Cerebellum (tissue), 4 donors: ENCODE measurements at places on chromosomes 5 and 9. TPM values are rescaled to one million over a fixed set of nuclear protein-coding genes. Genes with fewer than 3 reads are reported as not detected.

C1QTNF2 gene
- 2.3 TPM for total RNA-seq

DNA sequence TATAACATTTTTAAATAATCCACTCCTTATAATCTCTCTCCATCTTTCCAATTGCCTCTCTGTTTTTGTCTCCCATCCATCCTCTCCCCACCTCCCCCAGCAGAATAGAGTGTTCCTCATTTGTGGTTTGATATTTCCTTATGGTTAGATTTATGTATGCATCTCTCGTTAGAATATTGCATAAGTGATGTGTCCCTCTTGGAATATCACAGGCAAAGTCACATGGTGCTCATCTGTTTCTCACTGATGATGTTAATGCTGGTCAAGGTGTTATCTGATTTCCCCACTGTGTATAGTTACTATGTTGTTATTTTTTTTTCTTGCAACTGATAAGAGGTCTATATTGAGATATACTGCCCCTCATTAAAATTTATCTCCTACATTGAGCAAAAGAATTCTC, 3.1 kb upstream of the LRRC70 start:
- no peak for DNase-seq

- no peak for DNase-seq
Observed at GRCh38 chr9:123940721-123941523, 11.0 kb upstream of the DENND1A start.

DNA sequence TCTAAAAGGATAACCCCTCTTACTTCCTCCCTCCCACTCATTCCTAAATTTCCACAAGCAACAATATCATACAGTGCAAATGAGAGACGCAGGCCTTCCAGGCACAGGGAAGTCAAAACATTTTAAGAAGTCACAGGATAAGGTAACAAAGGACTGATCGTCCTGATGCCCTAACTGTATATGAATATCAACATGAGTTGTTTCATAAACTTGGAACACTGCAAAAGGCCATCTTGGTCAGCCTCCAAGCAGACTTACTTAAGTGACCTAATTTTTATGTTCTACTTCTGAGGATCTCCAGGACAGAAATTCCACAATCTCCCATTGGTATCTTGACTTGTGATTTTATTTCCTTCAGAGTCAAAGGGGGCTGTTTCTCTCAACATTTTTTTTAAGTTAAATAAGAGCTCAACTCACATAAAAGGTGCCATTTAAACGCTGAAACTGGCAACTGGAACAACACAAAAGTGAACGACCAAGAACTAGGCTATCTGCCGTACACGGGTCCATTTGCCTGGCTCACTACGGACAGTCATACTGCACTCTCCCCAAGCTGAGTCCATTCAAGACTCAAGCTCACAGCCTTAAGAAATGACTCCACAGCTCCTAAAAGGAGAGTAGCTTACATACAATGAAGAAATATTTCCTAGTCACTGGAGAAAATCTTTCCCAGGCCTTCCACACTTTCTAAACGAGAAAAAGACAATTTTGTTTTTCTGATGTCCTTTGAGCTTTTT, 71.3 kb downstream of the LHFPL2 start:
- no peak for DNase-seq

DNA sequence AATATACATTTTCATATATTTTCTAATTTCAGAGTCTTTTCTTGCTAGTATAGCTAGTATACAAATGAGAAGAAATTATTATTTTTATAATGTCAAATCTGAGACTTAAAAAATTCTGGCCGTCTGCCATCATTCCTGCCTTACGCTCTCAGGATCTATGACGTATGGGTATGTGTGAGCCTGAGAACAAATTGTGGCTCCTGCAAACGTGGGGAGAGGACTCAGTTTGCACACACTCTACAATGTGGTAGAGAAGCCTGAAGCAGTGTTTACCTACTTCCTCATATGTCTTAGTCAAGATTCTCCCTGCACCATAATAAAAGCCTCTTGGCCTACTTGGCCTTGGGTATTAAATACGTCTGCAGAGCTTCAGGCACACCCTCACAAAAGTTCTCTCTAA, 825.4 kb downstream of the SEMA5A start:
- DNase-seq, result no peak

GRCh38 chr9:75941066-75941465, 50.6 kb downstream of the PCSK5 start:
- DNase-seq, result no peak

DNA sequence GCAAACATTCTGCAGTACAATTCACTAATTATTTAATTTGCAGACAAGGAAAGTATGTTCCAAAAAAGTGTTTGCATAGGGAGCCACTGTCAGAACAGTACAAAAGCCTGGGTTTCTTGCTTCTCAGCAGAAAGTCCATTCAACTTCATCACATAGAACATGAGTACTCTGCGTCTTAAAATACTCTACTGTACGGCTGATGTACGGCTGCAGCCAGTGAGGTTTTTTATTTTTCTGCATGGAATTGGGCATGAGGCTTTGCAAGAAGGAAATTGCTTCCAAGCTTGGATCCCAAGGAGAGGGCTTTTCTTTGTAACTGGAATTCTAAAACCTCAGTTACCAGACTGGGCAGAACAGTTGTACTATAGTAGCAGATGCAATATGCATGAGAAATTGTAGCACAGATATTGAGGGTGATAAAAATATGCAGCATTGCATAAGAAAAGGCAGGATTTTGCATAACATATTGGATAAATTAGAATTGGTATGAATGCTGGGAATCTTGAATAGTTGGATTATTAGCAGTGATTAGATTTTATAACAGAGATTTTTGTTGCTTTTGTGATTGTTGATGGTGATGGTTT, 178.1 kb upstream of the CDH9 start:
- DNase-seq, result no peak

C9orf153 gene
- 1.6 TPM for total RNA-seq

AUH gene
- total RNA-seq, result 34.4 TPM

DNA sequence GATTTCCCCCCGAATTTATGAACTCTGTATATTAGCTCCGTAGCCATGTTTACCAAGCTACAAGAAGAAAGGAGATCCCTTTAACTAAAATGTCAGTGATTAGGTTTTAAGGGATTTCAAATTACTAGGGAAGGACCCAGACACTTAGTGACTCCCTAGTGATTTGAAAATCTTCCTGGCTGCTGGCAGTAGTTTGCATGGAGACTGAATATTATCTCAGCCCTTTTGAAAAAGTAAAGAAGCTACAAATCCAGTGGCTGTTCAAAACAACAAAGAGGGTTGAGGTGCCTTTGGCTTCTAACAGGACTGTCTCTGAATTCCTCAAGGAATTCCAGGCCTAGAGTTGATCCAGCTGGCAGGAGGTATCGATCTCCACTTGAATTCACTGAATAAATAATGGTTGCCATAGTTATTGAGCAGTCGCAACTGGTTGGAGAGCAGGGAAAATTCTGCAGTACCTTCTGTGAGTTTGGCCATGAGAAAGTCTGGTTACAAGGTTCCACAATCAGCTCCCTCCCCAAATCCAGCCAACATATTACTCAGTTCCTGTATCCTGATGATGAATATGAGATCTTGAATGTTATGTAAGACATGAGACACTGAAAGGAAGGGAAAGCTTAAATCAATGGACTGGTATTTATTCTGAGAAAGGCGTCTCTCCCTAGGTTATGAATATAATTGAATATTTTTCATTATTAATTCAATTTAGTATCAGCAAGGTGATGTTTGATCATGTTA, 37.7 kb downstream of the NR4A3 start:
- DNase-seq, result no peak

GRCh38 chr5:135206862-135207261, 172.8 kb upstream of the PITX1 start:
- DNase-seq, result no peak

- no peak for DNase-seq
Observed at GRCh38 chr5:89823046-89823445, 586.5 kb downstream of the CETN3 start.

- peak; percentile 14 for DNase-seq
Observed at GRCh38 chr5:18811661-18812060, 1176.3 kb downstream of the CDH18 start.

- DNase-seq, result no peak
Observed at GRCh38 chr5:16455668-16456067, 9.9 kb downstream of the ZNF622 start.

- DNase-seq, result peak; percentile 74
Observed at GRCh38 chr5:180090098-180090768, 18.7 kb upstream of the RNF130 start.

CAVIN4 gene
- 11.3 TPM for total RNA-seq

DNA sequence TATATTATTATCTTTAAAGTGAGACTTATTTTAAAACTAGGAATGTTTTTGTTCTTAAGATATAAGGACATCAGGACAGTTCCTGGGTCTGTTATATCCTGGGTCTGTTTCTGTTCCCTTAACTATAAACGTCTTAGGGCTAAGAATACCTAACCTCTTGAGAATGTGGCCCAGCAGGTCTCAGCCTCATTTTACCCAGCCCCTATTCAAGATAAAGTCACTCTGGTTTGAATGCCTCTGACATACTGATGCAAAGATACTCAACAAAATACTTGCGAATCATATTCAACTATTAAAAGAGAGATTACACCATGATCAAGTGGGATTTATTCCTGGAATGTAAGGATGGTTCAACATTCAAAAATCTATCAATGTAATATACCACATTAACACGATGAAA, 51.0 kb downstream of the STK10 start:
- no peak for DNase-seq

- no peak for DNase-seq
Observed at GRCh38 chr9:113949571-113950078, 73.5 kb downstream of the ZNF618 start.

- peak; percentile 17 for DNase-seq
Observed at GRCh38 chr9:6681957-6682501, 36.5 kb upstream of the GLDC start.

DNA sequence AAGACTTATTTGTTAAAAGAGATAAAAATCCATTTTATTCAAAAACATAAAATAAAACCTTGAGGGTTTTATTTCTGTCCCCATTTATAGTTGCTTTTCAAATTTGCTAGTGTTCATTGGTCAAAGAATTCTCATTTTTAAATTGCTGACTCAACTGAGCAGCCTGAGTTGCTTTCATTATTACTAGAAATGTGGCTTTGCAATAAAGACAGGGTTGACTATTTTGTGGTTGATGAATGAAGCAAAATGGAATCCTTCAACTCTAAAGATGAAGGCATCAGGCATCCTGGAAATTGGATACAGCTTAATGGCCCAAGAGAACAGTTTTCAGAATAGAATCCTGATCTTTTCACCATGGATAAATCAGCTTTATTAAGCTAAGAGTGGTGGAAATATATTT, 23.9 kb upstream of the PPP3R2 start:
- DNase-seq, result no peak

- DNase-seq, result no peak
Observed at GRCh38 chr5:61651195-61651594, 319.1 kb downstream of the ZSWIM6 start.

GRCh38 chr9:114291886-114292590, 30.9 kb upstream of the ORM1 start:
- DNase-seq, result no peak

ARHGEF28 gene
- 6.7 TPM for total RNA-seq

- DNase-seq, result peak; percentile 78
Observed at GRCh38 chr9:127869310-127870152, 7.9 kb downstream of the AK1 start.

DNA sequence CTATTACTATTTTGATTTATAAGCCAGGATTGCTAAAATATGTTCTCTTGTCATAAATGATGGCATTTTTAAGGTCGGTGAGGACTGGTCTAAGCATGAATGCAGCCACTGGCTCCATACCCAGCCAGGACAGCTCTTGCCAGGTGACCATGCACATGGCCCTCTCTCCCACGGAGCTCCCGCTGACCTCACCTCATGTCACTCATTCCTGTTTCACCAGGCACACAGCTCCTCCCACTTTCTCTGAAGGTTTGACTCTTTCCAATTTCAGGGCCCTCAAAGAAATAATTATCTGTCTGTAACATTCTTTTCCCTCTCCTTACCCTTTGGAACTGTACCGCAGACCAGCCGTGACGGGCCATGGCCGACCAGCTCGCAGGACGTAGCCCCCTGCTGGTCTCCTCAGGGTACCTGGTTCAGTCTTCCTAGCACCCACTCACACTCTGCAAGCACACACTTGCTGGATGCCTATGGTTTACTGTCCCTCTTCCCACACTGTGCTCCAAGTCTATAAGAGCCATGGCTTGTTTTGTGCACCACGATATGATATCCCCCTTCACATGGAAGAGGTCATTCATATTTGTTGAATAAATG, 72.5 kb downstream of the LIFR start:
- DNase-seq, result peak; percentile 31

DNA sequence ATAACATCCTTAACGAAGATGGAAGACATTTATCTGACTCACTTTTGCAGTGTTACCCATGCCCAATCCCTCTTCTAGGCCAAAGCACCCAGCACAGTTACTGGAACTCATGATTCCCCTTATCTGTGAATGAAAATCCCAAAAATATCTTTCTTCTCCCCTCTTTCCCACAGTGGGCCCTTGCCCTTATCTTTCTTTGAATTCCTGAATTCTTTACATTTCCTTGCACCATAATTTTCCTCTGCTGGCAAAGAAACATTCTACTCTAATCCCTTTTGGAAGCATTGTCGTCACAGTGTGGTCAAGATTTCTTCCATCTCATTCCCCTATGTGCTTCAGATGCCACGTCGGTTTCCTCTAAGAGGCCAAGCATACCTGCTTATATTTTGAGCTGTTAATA, 135.9 kb upstream of the LIFR start:
- no peak for DNase-seq

DNA sequence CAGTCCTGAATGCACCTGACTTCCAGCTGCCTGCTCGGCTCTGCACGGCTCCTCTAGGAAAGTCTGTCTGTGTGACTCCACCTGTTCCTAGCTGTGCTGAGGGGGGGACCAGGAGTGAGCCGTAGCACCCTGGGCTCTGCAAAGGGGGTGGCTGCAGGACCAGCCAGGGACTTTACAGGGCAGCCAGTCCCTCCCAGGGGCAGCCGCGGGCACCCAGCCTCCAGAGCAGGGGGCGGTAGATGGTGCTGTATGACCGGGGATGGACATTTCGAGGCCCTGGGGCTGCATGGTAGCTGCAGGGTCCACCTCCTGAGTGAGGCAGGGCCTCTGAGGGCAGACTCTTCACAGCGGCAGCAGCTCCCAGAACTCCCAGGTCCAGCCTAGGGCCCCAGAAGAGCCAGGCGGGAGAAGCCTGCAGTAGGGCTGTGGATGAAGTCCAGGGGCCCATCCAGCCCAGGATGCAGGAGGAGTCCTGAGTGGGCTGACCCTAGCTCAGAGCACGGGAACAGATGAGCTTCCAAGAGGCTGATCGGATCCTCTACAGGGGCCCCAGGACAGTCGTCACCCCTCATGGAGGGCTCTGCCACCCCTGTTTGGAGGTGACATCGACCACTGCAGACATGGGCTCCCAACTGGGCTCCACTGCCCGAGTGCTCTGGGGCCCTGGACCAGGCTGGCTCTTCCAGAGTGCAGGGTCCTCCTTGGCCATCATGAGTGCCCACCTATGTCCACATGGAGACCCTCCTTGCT, 105.4 kb downstream of the ZNF354C start:
- DNase-seq, result peak; percentile 8
